ENCODE measurements at places on chromosomes 2 and 18.

GRCh38 chr18:8868276-8868675, 162.9 kb downstream of the MTCL1 start:
- no peak for DNase-seq

- no peak for DNase-seq
Observed at GRCh38 chr2:81853341-81853740, 1548.8 kb upstream of the LRRTM1 start.

DNA sequence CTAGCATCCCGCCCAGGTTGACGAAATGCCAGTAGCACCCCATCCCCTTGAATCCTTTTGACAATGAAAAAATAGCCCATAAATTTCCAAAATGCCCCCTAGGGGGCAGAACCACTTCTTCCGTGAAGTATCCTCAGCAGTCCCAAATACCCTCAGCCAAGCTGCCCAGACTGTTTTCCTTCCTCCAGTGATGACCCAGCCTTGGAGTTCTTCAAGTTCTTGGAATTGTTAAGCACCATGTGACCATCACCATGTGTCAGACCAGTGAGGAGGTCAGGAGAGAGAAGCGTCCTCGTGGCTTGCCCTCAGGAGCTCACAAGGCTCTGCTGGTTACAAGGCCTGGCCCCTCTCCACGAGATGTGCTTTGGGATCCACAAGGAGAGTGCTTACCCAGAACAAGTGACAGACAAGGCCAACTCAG, 1.4 kb upstream of the SLC23A3 start:
- DNase-seq, result no peak

DNA sequence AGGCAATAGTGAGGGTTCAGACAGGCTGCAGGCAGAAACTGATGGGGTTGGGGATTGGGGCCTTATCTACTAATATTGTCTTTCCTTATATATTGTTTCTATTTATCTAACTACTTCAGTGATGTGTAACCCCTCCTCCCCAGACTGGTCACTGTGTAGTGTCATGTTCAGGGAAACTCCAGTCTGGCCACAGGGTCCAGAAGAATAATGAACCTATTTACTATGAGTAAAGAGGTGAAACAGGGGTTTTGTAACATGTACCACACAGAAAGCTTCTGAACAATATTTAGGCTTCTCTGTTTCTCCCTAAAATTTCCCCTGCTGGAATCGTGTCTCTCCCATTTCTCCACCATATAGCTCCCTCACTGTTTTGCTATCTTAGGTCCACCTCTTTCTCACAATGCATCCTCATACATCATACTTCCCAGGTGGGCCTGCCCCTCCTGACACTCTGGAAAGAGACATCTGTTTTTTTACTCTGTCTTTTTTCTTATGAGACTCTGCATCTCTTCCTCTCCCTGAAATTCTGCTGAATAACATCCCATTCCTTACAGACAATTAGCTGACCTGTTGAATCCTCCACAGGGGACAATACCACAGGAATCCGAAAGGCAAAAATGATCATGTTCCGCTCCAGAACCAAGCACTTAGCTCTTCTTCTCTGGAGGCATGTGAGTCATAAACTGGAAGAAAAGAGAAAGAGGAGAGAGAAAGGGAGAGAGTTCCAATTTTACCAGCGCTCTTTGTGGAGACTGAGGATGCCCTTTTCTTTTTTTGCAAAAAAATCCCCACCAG, 154.8 kb downstream of the ZEB2 start:
- no peak for DNase-seq

GRCh38 chr18:42281124-42281523, 326.1 kb downstream of the PIK3C3 start:
- no peak for DNase-seq

GRCh38 chr2:183063083-183063482, 15.5 kb upstream of the DUSP19 start:
- DNase-seq, result no peak

- no peak for DNase-seq
Observed at GRCh38 chr2:191086706-191087105, 64.1 kb downstream of the STAT4 start.

- no peak for DNase-seq
Observed at GRCh38 chr2:26396734-26397298, 4.9 kb upstream of the DRC1 start.

GRCh38 chr2:100196786-100197494, 54.5 kb upstream of the AFF3 start:
- DNase-seq, result no peak

GRCh38 chr18:76388891-76389423, 106.1 kb downstream of the ZNF516 start:
- DNase-seq, result no peak

DNA sequence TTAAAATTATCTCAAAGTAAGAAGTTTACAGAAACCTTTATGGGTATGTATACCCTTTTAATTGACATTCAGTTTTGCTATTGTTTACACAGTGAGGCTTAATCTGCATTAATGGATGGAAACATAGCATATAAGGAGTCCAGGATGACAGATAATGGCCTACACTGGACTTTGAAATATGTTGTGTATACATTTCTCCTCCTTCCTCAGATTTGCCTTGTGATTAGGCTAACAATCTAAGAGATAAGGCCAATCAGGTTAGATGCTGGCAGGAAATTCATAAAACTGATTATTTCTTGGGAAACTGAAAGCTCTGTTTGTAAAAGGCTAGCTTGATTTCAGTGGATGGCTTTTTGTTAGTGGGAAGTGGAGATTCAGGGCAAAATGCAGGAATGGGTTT, 191.9 kb downstream of the LDLRAD4 start:
- DNase-seq, result no peak

All from anterior cingulate cortex (tissue), 58 donors.